ENCODE measurements at places on chromosomes 1 and 21.

DNA sequence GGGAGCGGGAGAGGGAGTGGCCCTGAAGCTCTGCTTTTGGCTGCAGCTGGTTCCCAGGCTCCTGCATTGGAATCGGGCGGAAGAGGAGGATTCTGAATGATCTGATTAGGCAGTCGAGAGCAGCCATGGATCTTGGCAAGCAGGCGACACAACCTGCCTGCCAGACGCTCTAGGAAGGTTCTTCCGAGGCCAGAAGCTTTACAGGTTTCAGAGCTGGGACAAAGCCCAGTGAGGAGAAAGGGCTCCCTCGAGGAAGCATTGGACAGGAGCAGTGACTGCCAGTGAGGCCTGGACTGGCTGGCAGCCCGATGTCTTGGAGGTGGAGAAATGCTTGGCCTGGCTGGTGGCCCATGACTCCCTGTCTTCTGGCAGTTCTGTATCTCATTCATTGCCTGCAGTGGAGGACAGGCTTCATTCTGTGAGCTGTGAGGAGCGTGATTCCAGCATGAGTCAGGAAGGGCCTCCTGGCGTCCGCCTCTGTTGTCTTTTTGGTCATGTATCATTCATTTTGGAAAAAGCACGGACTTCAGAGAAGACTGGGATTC, 132.7 kb upstream of the IPO9 start:
- peak; percentile 97 for DNase-seq

DNA sequence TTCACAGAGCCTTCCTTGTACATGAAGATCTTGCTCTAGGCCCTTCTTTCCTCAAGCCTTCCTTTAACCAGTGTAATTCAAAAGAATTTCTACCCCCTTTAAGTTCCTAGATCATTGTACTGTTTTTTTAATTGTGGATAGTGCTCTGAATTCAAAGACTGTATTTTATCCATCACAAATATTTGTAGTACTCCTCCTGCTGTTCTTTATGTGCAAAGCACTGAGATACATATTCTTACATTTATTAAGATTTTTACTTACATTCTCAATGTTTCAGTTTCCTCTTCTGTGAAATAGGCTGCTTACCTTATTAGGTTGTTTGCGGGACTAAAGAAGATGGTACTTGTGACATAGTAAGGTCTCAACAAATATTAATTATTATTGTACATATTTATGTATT, 168.8 kb upstream of the PDE4B start:
- no peak for DNase-seq

GRCh38 chr1:180163041-180163440, 8.4 kb downstream of the QSOX1 start:
- DNase-seq: no peak

DNA sequence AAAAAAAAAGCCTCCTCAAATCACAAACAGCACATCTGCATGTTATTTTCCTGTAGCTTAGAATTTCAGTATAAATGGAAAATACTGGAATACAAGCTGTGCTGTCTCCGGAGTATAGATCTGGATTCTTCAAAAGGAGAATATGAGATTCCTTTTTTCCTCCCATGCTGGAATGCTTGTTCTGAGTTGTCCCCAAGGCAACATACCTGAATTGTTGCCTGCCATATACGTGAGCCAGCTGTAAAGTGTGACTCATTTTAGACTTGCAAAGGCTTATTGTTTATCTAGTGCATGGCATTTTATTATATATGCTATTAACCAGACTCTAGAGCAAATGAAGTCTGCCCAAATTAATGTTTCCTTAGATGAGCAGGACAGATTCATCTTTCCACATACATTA, 95.0 kb upstream of the C1orf105 start:
- peak; percentile 53 for DNase-seq

DNA sequence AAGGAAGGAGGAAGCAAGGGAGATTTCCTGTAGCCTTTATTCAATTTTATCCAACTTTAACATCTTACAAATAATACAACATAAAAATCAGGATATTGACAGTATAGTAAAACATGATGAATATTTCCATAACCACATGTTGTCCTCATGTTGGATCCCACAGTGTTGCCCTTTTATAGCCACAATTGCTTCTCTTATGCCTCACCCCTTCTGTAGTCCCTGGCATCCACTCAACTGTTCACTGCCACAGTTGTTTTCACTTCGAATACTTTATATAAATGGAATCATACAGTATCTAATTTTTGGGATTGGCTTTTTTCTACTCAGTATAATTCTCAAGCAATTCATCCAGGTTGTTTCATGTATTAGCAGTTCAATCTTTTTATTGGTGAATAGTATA, 44.8 kb downstream of the SRSF11 start:
- DNase-seq: no peak

- no peak for DNase-seq
Measured at GRCh38 chr1:87292684-87293493, 35.8 kb upstream of the LMO4 start.

DNA sequence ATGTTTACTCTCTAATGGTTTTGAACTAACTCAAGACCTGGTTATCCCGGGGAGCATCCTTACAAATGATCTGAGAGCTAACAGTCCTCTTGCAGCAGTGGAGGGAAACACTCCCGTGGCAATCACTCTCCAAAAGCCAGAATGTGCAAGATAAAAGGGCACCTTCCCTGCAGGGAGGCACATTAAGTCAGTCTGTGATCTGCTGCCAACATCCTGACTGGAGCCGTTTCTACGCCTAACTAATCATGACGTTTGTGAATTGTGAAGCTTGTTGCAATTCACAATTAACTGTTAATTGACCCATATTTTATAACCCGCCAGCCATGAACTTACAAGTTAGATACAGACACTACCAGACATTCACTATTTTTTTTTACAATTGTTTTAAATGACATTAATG, 52.1 kb upstream of the LGALS8 start:
- no peak for DNase-seq

- DNase-seq: peak; percentile 63
Measured at GRCh38 chr1:15937706-15938168, 38.2 kb downstream of the ZBTB17 start.

DNA sequence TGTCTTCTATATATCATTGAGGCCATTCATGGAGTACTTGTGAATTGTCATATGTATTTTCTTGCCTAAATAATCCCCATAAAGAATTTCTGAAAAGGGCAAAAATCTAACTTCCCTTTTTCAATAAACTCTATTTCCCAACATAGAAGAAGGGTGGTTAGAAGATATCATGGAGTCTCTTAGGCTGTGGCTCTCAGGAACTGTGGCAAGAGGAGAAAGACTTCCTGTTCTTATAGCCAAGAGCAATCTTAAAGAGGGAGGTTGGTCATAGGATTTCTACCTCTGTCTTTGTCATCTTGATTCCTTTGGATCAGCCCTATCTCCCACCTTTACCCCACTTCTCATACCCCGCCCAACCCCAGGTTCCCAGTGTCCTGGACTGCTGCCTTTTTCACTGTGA, 175.8 kb downstream of the TYW3 start:
- DNase-seq: no peak

- DNase-seq: no peak
Measured at GRCh38 chr1:172388490-172388889, 32.0 kb upstream of the C1orf105 start.

GRCh38 chr1:47624531-47624930, 186.7 kb downstream of the FOXD2 start:
- DNase-seq: no peak

DNA sequence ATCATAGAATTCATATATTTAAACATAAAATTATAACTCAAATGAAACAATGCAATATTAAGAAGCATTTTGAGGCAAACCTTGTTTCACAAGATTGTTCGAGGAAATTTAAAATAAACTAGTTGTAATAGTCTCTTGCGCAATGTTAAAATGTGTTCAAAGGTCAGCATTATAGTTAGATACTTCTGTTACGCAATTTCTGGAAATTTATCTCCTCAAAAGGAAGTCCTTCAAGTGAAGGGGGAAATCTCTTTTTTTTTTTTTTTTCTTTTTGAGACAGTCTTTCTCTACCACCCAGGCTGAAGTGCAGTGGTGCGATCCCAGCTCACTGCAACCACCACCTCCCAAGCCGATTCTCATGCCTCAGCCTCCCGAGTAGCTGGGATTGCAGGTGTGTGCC, 52.1 kb downstream of the FMO4 start:
- DNase-seq: peak; percentile 41

GRCh38 chr21:39265603-39266002, 47.8 kb downstream of the BRWD1 start:
- no peak for DNase-seq

- peak; percentile 34 for DNase-seq
Measured at GRCh38 chr1:226939438-226940028, 561 bp upstream of the COQ8A start.

- no peak for DNase-seq
Measured at GRCh38 chr1:184541537-184542152, 154.8 kb downstream of the C1orf21 start.

GRCh38 chr1:100683448-100684349, 35.8 kb upstream of the VCAM1 start:
- no peak for DNase-seq

GRCh38 chr21:46391773-46392172, 66.9 kb upstream of the DIP2A start:
- no peak for DNase-seq

- no peak for DNase-seq
Measured at GRCh38 chr1:232250838-232251237, 379.1 kb downstream of the SIPA1L2 start.

GRCh38 chr1:15400627-15401026, 9.1 kb upstream of the EFHD2 start:
- DNase-seq: no peak

GRCh38 chr1:159652506-159652905, 61.9 kb downstream of the CRP start:
- DNase-seq: no peak

- peak; percentile 81 for DNase-seq
Measured at GRCh38 chr1:200206340-200206739, 178.8 kb downstream of the NR5A2 start.

- peak; percentile 97 for DNase-seq
Measured at GRCh38 chr1:164780863-164781262, 221.9 kb downstream of the PBX1 start.

DNA sequence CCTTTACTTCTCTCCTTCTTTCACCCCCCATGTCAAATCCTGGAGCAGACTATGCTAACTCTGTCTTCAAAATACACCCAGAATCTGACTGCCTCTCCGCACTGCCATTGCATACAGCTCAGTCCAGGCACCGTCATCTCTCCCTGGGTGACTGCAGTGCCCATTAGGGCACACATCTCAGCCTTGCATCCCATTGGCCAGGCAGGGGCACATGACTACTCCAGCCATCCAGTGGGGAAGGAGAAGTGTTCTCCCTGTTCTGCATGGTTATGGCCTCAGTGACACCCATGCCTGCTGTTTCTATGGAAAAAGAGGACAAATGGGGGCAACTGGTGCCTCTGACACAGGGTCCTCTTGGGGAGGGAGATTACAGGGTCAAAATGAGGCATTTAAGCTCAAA, 270.5 kb downstream of the MATN1 start:
- no peak for DNase-seq

DNA sequence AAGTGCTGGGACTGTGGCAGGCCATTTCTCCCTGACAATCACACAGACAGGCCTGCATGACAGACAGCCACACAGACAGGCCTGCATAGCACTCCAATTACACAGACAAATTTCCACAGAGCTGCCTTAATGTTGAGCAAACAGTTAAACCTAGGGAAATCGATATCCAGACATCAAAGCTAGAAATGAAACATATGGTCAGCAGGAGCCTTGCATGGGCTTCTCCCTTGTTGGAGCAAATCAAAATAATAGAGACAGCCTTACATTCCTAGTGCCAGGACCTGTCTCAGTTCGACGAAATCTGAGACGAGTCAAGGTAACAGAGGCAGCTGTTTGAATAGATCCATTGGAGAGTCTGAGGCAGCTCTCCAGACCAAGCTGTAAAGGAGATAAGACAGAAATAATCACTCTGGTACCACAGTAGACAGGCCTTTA, 42.4 kb downstream of the OLFML3 start:
- no peak for DNase-seq

GRCh38 chr1:171867236-171867635, 25.9 kb downstream of the DNM3 start:
- no peak for DNase-seq

DNA sequence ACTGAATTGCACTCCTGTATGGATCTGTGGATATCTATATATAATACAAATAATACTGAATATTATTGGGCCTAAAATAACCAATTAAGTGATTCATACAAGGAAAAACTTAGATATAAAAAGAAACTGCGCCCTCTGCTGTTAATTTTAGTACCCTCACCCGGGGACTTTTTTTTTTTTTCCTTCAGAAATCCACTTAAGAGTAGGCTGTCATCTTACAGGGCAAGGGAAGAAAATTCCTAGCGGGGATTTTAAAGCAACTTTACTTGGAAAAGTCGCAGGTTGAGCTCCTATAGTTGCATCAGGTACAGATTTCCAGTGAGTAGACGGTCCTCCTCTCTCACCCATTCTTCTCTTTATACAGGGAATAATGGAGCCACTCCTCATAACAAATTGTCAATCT, 1.3 kb downstream of the NTNG1 start:
- DNase-seq: peak; percentile 77

DNA sequence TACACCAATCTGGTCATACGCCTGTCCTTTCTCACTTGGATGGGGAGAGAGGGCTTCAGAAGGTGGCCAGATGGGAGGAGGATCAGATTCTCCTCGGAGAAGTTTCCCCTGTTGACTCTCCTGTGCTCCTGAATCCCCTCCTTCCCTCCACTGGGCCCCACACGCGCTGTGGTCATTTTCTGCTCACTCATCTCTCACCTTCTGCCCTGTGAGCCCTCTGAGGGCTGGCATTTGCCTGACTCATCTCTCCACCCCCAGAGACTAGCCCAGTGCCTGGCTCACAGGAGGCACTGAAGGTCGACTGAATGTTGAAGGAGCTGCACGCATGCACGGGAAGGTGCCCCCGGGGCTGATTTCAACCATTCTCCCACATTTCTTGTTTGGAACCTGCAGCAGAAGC, 14.2 kb downstream of the ABCA4 start:
- DNase-seq: peak; percentile 38

DNA sequence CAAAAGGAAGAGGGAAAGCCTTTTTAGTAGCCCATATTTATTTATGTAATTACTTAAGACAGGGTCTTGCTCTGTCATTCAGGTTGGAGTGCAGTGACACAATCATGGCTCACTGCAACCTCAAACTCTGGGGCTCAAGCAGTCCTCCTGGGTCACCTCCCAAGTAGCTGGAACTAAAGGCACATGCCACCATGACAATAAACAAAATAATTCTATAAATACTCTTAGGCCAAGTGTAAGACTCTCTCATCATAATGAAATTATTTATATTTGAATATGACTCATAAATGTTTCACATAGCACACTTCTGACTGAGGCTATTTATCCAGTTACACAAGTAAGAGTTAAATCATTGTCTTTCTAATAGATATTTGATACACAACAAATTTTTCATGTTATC, 314.7 kb downstream of the AMY1C start:
- DNase-seq: peak; percentile 41

DNA sequence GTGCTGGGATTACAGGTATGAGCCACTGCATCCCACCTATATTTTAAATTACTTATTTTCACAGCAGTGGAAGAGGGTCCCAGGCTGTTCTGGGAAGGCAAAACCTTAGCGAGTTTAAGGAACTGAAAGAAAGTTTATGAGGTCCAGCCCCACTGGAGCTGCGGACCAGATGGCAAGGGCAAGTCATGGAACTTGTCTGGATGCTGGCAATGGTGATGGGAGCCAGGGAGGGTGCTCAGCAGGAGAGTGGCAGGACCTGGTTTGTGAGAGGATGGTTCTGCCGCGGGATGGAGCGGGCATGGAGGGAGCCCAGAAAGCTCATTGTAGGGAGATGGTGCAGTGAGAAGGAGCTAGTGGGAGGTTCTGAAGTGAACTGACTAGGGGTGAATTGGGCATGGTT, 50.6 kb upstream of the SLC45A1 start:
- DNase-seq: no peak
